ENCODE measurements at places on chromosomes 11 and 22.

GRCh38 chr22:46408568-46409506 is 73.3 kb downstream of the TRMU start:
- no peak for DNase-seq

DNA sequence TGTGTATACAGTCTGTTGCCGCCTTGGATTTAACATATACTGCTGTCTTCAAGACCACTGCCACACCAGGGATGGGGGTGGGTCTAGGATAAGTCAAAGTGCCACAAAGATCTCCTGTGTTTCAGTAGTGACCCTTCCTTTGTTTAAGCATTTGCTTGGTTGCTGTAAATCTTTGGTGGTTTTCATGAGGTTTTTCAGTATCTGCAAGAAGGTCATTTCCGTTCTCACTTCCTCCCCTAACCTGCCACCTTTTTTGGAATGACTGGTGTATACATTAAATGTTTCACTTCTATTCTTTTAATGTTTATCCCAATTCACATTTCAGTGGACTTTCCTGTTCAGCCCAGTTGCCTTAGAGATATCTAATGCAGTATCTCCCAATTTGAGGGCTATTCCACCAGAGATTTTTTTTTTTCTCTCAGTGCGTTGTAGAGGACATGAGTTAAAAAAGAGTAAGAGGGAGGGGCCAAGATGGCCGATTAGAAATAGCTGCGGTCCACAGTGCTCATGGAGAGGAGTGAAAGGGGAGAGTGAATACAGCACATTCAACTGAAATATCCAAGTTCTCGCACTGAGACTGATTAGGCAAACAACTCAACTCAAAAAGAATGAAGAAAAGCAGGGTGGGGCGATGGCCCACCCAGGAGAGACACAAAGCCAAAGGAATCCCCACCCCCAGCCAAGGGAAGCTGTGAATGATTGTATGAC is 43.2 kb downstream of the USP47 start:
- no peak for DNase-seq

DNA sequence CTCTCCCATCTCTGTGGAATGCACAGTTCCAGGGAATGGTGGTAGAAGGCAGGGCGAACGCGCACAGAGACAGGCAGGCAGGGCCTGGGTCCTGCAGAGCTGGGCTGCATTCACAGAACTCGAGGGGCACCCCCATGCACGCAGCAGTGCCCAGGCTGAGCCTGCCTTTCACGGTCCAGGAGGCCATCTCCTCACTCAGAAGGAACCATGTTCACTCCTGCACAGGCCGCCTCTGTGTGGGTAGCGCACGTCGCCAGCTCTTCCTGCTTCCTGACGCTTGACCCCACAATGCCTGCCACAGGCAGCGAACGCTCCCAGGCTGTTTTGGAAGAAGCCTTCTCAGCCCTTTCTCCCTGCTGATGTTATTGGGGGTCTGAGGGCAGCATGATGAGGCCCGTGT is 98.8 kb upstream of the BID start:
- no peak for DNase-seq

GRCh38 chr11:112400476-112401014 is 139.9 kb upstream of the PLET1 start:
- no peak for DNase-seq

DNA sequence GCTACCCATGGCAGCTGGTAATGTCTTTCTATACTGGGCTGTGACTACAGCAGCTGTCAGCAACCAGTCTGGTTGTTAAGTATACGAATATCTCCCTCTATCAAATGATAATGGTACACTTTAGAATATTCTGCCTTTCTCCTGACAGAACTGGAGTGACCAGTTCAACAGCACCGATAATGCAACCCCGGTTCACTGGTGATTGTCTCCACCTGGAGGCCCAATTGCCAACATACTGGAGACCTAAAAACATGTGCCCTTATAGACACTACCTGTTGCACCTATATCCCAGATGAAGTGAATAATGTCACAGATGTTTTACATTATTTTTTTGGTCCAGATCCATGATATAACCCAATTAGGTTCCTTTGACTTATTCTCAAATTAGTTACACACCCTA is 21.1 kb downstream of the OR5P2 start:
- DNase-seq, result no peak

DNA sequence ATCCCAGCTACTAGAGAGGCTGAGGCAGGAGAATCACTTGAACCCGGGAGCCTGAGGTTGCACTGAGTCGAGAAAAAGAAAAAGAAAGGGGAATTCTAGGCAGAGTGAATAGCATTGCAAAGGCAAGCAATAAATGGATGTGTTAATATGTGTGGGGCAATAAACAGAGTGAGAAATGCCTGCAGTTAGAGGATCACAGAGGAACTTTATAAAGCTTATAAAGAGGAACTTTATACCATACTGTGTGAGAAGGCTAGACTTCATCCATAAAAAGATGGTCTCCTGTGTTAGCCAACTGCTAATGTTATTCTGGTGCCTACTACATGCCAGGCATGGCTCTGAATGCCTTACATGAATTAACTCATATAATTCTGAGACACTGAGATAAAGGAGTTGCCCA is 841 bp downstream of the B3GNT6 start:
- DNase-seq, result no peak

GRCh38 chr22:39820256-39820655 is 73.3 kb downstream of the ENTHD1 start:
- no peak for DNase-seq

GRCh38 chr22:38870791-38871359 is 1.1 kb downstream of the CBX6 start:
- no peak for DNase-seq

DNA sequence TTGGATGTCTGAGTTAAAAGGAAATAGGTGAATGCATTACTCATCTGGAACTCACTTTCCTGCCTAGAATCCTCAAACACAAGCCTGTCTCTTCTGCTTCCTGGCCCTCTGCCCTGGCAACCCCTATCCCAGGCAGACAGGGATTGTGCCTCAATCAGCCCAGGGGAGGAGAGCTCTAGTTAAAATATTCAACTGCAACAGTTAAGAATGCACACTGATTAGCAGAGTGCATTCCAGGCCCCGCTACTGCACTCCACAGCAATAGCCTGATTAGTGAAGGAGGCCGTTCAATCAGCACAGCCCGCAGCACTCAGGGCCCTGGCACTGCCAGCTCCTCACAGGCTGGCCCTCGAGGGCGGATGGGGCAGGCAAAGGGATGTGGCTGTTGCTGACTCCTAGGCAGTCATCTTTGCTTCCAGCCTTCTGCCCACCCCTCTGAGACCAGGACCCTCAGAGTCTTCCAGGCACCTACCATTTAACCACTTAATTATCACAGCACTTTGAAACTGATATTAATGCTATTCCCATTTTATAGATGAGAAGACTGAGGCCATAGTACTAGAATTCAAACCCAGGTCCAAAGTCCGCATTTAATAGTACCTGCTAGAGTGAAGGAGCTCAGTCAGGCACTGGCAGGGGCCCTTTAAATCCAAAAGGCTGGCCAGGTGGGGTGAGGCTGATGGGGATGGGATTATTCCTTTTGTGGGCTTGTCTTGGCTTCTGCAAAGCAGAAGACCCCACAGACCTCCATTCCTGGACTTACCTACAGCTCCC is 435.3 kb downstream of the SOX6 start:
- DNase-seq, result no peak

DNA sequence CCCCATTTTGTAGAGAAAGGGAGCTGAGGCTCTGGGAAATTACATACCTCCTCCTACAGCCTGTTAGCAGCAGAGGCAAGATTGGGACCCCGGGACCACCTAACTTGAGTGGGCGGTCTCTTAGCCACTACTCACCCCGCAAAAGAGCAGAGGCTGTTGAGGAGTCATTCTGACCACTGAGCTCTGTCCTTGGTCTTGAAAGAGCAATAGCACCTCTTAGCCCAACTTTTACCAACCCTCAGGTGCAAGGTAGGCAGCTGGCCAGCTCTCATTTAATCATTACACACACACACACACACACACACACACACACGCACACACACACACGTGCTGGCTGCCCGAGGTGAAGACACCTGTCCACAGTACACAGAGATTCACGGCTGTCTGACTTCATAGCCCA is 115.8 kb upstream of the ASPHD2 start:
- no peak for DNase-seq

GRCh38 chr11:46711303-46711702 is 7.7 kb upstream of the F2 start:
- DNase-seq, result no peak

- DNase-seq, result no peak
Measured at GRCh38 chr11:42249956-42250355, 790.5 kb upstream of the LRRC4C start.

DNA sequence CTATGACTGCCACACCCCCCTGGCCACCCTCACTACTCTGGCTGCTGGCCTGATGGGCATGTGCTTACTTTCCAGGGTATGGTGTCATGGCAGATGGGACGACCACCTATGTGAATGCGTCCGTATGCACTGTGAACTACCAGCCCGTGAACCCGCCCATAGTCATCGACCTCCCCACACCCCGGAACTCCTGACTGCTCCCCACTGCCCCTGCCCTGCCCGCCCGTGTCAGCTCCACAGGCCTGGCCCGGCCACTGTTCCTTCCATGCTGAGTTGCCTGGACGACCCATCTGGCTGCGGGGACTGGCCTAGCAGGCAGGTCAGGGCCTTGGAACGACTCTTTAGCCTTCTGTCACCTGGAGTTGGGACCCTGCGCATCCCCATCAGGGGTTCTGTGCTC is 93.6 kb downstream of the MPPED1 start:
- no peak for DNase-seq

DNA sequence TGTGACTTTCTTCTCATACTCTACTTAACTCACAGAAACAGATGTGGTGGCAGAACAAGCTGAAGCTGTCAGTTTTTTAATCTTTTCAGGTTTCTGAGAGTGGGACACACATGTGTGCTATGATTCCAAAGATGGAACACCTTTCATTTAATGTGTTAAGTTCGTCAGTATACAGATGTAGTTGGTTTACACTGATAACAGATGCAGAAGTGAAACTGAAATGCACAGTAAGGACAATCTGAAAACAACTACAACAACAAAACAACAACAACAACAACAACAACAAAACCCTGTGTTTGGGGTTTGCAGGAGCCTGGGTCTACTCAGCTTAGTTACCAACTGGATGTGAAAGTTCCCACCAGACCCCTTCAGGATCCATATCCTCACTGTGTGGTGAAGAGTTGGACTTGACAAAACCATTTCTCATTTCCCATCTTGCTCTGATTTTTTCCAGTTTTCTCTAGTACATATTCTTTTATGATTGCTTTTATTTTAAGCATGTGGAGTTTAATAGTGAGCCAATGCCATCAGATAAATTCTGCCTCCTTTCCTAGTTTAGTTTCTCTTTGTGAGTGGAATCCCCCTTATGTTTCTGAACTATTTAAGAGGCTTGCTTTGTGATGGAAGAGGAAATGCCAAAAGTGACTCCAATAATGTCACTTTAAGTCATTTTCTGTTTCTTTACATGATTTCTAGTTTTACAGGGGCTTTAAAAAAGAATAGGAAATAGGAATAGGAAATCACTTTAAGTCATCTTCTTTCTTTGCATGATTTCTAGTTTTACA is 47.8 kb downstream of the ARHGAP42 start:
- DNase-seq, result no peak

GRCh38 chr22:39316440-39317083 is 2.9 kb downstream of the RPL3 start:
- no peak for DNase-seq

- no peak for DNase-seq
Measured at GRCh38 chr22:37019309-37020191, at the start of the genes MPST and TST. Gene MPST (plus strand): TSS chr22:37019742. CDS start chr22:37019837, 95 bp downstream. Gene TST (minus strand): TSS chr22:37019447. CDS start chr22:37018732, 715 bp downstream.

DNA sequence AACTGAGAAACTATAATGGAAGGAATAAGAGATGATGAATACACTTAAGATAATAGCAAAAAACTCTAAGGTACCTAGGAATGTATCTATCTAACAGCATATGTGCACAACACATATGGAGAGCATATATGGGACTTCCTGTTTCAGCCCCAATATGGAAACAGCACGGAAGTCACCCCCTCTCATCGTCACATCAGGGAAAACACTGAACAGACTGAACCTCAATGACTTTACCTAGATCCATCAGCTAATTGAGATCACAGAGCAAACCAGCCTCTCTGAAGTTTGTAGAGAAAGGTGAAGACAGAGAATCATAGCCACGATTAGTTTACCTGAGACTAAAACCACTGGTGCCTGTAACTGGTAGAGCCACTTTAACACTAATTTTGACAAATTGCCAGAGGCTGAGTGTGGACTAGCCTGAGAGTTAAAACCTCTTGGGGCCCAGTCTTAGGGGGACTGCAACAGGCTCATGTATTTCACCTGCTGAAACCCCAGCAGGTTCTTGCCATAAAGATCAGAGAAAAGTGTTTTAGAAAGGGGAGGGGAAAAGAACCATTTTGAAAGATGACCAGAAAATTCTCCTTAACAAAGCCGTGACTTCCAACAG is 722.6 kb downstream of the TBC1D22A start:
- DNase-seq, result no peak

DNA sequence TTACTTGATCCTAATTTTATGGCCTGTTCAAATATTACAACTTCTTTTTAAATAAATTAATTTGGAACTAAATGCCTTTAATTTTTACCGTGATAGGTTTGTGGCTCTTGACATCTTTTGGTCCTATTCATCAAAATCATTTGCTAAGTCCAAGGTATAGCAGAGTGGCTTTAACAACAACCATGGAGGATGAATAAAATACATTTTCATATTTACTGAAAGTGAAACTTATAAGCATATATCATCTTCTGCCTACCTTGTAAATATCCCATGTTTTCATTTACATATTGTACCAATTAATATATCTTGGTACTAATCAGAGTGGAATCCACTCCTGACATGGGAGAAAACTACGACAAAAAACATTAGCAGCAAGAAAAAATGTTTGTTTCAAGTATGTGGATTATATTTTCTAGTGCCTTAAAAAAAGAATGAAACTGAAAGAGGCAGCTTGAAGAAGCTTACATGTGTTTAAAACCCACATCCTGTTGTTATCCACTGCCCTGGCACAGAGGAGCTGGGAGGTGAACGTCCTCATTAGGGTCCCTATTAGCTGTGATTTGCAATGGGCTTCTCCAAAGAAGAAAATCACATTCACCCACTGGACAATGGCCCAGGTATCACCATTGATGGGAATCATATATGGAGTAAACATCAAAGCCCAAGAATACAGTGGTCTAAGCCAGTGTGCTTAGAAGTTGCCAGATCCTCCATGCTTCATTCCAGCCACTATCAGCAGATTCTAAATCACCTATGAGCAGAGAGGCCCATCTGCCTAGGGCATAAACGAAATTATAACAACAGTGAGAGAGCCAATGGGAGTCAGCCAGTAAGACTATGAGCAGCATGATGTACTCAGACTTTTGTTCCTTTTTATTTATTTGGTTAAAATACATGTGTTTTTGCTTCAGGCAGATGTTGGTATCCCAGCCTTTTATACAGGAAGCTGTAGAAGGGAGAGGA is 84.7 kb downstream of the MAML2 start:
- no peak for DNase-seq

Data from right renal cortex interstitium (tissue), 3 donors.